ENCODE measurements at places on chromosomes 2 and 18.

DNA sequence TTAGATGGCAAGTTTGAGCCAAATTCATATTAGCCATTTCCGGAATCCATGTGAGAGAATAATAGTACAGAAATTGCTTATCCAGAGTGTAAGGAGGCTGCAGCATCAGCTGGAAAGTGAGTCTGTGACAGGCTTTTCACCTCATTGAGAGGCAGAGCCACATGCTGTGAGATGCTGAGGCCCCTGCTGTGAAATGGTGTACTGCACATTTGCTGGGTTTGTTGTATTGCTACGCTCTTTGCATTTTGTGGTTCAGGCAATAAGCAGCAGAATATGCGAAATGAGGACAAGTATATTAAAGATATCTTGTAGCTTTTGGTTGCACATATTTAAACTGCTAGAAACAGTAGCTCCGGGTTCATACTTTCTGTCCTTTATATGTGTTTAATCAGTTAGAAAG lies 37.0 kb downstream of the NABP1 start:
- no peak for DNase-seq

DNA sequence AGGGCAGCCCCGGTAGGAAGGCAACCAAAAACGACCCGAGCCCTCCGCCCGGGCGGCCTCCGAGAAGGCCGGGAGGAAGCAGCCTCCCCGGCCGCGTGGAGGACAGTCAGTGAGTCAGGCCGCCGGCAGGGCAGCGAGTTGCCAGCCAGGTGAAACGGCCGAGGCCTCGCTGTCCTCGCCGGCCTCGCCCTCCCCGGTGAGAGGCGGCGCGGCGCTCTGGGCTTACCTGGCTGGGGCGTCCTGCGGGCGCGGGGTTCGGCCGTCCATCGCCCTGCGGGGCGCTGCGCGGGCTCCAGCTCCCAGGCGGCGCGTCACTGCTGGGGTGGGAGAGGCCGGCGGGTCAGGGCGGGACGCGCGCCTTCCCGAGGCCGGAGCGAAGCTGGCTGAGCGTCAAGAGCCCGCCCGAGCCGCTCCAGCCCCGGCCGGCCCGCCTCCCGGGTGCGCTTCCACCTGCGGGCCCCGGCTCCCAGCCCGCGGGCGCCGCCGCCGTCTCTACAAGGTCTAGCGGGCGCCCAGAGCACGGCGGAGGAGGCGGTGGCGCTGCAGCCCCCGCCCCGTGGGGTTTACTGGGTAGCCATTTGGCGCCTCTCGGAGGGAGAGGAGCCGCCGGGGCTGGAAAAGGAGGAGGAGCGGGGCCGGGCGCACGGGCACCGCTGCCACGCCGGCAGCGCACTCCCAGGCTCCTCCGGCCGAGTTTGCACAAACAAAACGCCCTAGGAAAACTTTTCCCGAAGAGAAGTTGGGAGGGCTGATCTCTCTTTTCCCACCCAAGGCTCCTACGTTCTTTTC lies 499 bp downstream of the COBLL1 start:
- DNase-seq = no peak

DNA sequence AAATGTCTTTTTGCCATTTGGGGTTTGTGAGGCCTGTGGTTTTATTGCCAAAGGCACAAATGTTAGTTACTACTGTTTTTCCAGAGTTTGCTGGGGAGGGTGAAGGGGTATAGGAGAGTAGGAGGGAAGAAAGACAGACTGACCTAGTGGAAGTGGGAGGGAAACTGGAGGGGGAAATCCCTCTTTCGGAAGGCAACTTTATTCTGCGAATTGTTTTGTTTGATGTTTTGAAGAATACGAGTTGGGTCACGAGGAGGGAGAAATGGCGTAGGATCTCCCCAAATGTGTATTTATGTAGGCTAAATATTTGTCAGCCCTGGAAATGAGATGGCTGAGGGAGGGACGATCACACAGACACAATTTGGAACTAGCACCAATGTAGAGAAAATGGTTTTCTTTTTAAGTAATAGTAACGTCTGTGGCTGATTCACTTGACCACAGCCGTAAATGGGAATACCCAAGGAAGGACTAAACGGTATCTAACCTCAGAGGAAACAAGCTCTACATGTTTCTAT lies 172.3 kb downstream of the ICOS start:
- DNase-seq = no peak

DNA sequence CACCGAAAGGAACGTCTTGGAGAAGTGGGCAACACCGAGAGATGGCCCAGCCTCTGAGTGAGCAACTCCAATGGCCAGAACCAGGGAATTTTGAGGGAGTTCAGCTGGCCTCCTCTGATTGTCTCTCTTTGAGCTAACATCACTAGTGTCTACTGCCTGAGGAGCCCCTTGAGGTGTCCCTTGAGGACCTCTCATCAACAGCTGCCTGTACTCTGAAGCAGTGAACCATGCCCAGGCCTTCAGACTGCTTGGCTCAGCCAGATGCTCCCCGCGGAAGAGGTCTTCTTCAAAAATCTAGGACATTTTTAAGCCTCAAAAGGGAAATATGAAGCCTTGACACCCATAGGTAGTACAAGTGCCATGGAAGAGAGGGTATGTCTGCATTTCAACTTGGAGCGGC lies 430.4 kb downstream of the TXNL1 start:
- no peak for DNase-seq

DNA sequence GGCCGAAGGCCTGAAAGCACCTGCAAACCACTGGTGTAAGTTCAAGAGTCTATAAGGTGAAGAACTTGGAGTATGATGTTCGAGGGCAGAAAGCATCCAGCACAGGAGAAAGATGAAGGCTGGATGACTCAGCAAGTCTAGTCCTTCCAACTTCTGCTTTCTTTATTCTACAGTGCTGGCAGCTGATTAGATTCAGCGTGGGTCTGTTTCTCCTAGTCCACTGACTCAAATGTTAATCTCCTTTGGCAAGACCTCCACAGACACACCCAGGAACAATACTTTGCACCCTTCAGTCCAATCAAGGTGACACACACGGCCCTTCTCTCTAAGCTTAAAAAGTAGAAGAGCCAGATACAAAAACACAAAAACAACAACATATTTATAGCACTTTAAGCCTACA lies 43.4 kb downstream of the NMS start:
- DNase-seq = no peak

GRCh38 chr2:166057370-166058164 lies 70.3 kb downstream of the SCN1A start:
- DNase-seq = no peak

- DNase-seq = no peak
Measured at GRCh38 chr2:120005834-120006521, 6.9 kb upstream of the EPB41L5 start.

GRCh38 chr18:3293196-3293951 lies 31.4 kb downstream of the MYL12B start:
- no peak for DNase-seq

GRCh38 chr2:221120643-221121042 lies 451.5 kb downstream of the EPHA4 start:
- no peak for DNase-seq

GRCh38 chr2:112783187-112783714 lies 1.0 kb downstream of the IL1A start:
- no peak for DNase-seq

DNA sequence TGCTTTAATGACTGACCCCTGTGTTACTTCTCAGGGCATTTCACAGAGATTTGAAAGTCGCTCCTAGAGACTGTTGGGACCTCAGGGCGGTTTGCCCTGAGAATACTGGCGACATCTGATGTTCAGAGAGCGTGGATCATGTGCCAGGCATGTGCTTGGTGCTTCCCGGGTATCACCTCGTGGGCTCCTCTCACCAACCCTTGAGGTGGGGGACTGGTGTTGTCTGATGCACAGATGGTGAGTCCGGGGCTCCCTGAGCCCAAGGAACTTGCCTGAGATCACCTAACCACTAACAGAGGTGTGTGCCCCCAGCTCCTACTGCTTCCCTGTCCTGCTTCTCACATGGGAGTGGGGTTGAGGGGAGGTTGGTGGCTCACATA lies 16.2 kb downstream of the ATOH8 start:
- DNase-seq = no peak
